Fibroblast of mammary gland (primary cell): ENCODE measurements at places on chromosomes 7 and 10.

DNA sequence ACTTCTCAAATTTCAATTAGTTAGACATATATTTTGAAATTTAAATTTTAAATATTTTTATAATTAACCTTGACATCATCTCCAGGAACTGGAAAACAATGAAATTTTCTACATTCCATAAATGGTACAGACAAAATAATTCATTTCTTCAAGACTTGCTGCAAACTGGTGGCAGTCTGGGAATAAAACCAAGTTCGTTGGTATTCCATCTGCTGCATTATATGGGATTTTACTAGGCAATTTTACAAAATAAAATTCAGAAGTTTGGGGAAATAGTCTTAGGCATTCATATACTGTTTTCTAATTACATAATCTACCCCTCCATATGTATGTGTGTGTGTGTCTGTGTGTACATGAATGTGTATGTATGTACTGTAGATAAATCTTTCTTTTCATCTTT, 984.6 kb upstream of the KCND2 start:
- DNase-seq = no peak

DNA sequence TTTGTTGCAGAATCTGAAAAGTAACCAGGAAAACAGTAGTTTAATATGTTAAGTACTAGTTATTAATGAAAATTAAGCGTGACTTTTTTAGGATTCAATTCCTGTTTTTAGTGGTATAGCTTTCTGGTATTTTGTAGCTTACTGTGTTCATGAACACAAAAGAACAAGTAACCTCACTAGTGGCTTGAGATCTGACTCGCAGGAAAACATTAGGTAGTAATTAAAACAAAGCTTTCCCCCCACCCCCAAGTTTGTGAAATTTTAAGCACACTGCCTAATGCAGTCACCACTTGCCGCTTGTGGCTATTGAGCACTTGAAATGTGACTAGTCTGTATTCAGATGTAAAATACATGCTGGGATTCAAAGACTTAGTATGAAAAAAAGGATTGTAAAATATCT, 102.5 kb upstream of the RPA3 start:
- DNase-seq = peak; percentile 20

- DNase-seq = peak; percentile 43
Observed at GRCh38 chr7:28002638-28003037, 178.0 kb downstream of the JAZF1 start.

- peak; percentile 15 for DNase-seq
Observed at GRCh38 chr10:59087486-59087885, 89.0 kb upstream of the PHYHIPL start.

- DNase-seq = no peak
Observed at GRCh38 chr10:76284351-76284750, 852.9 kb downstream of the LRMDA start.

GRCh38 chr10:111600772-111601171, 523.9 kb downstream of the ADRA2A start:
- DNase-seq = no peak

GRCh38 chr10:75399461-75400162, 2.0 kb downstream of the ZNF503 start:
- DNase-seq = peak; percentile 72

DNA sequence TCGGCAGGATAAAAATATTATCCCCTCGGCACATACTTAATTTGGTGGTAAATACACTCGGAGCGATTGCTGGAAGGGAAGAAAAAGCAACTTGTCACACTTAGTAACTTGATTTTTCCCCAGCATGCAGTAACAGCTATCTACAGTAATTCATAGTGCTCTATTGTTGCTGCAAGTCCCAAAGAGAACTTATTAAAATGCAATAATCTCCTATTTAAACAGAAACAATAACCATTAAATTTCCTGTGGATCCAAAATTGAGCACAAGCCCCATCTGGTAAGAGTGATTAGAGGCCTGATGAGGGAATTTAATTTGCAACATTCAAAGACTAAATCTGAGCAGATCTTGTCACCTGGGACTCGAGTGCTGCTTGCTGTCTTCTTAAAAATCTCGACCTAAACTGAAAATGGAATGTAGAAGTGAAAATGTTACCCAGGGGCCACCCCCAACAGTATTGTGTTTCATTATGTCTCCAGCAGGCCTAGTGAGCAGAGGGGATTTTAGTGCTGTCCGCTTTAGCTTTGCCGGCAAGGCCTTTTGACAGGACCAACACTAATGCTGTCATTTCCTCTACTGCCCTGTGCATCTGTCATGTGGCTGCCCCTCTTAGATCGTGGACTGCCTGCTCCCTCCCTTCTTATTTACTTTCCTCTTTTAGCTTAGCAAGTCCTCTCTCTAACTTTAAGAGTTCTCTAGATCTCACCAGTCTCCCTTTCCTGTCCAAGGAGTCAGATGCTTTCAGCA, 639.7 kb downstream of the AUTS2 start:
- no peak for DNase-seq

DNA sequence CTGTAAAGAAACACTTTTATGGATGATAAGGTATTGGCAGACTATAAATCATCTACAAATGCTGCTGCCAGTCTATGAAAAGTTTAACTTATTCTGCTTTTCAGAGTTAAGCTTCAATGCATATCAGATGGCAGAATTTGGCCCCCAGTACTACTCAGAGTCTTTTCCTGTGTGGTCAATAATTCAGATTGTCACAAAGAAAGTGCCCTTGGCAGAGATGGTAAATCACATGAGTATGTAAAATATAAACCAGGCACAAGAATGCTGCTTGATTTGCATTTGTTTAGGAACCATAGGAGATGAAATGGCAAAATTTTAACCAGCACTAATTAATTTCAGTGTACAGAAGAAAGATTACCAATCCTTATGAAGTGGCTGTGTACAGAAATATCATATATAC, 818.3 kb upstream of the POT1 start:
- DNase-seq = no peak

DNA sequence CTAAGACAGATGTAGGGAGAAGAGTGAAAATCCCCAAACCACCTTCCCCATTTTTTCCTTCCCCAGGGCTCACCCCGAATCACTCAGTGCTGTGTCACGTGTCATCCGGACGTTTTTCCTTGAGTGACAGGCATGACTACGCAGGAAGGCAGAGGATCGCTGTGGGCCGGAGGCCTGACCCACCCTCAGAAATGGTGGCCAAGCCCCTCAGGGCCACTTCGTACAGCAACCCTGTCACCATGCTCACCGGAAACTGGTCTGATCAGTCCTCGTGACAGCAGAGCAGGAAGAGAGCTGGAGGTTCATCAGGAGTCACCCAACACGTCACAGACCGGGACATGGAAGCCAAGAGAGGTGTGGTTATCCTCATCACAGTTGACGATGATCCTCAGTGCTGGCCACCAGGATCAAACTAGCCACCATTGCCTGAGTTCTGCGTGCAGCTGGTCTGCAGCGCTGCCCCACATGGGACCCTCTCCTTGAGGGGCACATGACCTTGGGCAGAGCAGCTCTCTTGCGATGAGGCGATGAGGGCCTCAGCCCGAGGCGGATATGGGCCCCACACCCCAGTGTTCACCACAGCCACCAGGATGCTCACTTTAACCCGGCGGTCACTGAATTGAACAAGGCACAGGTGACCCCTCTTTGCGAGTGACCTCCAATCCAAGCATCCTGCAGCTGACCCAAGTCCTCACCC, 99.3 kb upstream of the INSIG1 start:
- DNase-seq = no peak

- no peak for DNase-seq
Observed at GRCh38 chr10:78508955-78509748, 475.5 kb downstream of the RPS24 start.

GRCh38 chr7:43431020-43431595, 151.8 kb upstream of the STK17A start:
- peak; percentile 28 for DNase-seq

GRCh38 chr7:12370249-12370648, 33.4 kb downstream of the VWDE start:
- peak; percentile 74 for DNase-seq

DNA sequence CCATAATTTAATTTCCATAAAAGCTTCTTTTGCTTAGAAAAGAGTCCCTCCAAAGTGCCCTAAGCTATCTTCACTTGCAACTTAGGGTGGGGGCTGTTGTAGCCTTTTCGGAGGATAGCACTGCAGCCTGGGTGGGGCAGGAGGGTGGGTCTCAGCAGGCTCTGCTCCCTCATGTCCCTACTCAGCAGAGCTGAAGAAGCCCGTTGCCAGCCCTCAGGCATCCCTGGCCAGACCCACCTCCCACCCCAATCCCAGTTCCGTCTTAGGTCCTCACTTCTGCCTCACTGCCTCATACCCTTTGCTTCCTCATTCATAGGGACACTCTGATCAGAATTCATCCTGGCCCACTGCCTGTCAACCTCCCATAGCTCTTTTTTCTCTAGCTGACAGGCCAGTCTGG, 99.8 kb upstream of the ZMIZ1 start:
- DNase-seq = no peak

DNA sequence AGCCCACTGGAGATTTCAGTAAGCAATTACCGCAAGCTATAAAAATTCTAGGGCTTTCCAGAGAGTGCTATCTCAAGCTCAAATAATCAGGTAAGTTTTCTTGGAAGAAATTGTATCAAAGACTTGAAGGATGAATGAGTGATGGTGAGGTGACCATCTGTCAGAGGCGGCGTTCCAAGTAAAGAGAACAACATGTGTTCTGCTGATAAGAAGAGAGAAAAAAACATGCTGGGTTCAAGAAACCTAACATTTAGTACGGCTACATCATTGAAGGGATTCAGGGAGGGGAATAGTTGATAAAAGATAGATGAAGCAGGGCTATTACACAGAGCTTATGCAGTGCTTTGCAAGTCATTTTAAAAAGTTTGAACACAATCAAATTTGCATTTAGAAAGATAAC, 100.7 kb downstream of the GNAI1 start:
- DNase-seq = no peak

GRCh38 chr10:17143055-17143690, 13.6 kb upstream of the CUBN start:
- no peak for DNase-seq

DNA sequence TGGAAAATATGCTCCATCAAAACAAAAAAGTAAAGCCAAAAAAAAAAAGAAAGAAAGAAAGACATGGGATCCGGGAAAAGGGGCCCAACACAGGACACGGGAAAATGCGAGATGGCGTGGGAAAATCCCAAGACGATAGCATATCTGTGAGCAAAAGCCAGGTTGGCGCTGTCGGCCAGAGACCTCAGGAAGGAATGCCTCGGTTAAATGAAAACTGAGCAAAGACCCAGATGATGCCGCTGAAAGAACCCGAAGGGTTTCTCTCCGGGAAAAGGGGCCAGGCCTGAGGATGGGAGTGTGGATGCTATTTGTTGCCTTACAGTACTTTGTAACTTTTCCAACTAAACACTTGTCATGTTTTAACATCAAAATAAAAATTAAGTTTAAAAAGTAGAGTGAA, 49.5 kb upstream of the PPP2R2D start:
- DNase-seq = no peak

- DNase-seq = peak; percentile 72
Observed at GRCh38 chr7:1460821-1461645, 1.8 kb upstream of the MICALL2 start.

GRCh38 chr7:29077176-29077575, 69.2 kb downstream of the CPVL start:
- DNase-seq = no peak

DNA sequence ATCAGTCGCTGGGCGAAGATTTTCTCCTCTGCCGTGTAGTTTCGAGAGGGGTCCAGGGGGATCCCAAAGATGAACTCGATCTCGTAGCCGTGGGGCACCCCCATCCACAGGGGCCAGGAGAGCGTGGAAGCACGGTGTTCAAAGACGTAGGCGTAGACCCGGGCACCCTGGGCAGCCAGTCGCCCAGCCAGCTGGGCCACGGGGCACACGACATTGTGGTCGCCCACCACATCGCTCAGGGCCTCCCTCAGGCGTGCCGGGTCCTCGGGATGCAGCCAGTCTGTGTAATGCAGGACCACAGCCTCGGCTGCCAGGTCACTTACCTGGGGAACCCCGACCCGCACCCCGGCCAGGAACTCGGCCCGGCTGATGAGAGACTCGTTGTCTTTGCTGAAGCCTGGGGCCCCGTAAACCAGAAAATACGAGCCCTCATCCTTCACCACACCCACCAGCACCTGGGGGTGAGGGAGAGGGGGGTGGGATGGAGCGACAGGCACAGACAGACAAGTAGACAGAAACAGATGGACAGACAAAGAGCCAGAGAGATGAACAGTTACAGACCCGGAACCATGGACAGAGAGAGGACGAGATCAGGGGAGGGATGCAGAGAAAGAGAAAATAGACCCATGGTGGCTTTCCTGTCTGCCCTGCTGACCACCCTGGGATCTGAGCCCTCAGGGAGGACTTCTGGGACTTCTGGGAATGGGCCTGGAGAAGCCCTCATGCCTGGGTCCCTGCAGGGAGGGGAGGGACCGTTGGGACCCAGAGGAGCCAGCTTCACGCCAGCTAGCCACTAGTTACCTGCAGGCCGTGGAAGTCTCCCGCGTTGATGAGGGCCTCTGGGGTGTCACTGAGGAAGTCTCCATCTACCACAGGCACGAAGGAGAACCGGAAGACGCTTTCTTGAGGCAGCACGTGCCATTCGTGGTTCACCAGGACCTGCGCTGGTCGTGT, 3.0 kb downstream of the ACHE start:
- no peak for DNase-seq

- peak; percentile 73 for DNase-seq
Observed at GRCh38 chr10:101602761-101603398, 14.8 kb downstream of the DPCD start.

GRCh38 chr7:151745706-151746105, 131.2 kb downstream of the PRKAG2 start:
- DNase-seq = no peak

DNA sequence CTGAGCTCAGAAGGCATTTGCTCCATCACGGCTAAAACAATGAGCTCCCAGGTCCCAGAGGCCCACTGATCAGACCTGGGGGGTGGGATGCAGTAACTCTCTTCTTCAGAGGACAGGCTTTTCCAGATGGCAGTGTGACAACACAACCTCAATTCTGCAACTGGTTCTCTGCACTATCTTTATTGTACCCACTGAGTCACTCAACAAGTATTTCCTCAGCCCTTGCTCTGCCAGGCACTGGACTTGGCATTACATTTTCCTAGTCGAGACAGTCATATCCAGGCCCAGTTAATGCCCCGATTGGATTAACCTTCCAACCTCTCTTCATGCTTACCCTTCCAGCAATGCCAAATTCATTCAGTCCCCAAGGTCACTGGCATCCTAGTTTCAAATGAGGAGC, 72.6 kb downstream of the JAZF1 start:
- DNase-seq = no peak

GRCh38 chr10:86523348-86523747, 1.8 kb upstream of the WAPL start:
- DNase-seq = peak; percentile 51

- peak; percentile 49 for DNase-seq
Observed at GRCh38 chr7:139871820-139872219, 42.8 kb downstream of the TBXAS1 start.

GRCh38 chr7:4428526-4428925, 253.6 kb upstream of the FOXK1 start:
- DNase-seq = no peak

GRCh38 chr7:101767544-101767943, 49.9 kb upstream of the CUX1 start:
- DNase-seq = no peak

GRCh38 chr10:64977915-64978314, 1456.7 kb downstream of the REEP3 start:
- no peak for DNase-seq

GRCh38 chr10:116465546-116465945, 37.9 kb downstream of the PNLIPRP3 start:
- no peak for DNase-seq
